ENCODE measurements at places on chromosomes 16 and 17.

DNA sequence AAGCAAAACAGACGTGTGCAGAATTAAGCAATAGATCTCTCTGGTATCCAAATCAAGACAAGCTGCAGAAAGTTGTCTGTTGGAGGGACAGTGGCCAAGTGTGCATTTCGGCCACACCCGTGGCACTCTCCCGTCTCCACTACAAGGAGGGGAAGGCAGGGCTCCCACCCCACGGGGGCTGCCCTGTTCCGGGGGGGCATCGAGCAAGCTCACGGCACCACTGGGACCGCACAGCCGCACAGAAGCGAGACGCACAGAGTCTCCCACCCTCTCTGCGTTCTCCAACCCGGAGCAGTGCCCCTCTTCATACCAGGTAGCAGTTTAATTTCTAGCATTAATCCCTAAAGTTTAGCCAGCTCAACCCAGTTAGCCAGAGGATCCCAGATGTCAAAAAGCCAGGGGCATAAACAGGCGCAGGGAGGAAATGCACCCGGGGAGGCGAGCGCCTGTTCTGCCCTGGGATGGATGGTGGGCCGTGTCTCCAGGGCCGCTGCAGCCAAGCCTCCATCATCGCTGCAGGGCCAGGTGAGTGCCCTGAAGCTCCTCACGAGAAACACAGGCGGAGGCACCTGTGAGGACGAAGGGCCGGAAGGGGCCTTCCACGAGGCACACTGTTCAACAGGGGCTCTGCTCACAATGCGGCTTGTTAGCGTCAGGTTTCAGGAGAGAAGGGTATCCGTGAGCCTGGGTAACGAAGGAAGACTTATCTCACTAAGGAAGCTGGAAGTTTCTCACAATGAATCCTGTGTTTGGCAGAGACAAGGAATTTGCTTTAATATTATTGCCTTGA lies 42.1 kb upstream of the METRNL start:
- DNase-seq, result peak; percentile 31

DNA sequence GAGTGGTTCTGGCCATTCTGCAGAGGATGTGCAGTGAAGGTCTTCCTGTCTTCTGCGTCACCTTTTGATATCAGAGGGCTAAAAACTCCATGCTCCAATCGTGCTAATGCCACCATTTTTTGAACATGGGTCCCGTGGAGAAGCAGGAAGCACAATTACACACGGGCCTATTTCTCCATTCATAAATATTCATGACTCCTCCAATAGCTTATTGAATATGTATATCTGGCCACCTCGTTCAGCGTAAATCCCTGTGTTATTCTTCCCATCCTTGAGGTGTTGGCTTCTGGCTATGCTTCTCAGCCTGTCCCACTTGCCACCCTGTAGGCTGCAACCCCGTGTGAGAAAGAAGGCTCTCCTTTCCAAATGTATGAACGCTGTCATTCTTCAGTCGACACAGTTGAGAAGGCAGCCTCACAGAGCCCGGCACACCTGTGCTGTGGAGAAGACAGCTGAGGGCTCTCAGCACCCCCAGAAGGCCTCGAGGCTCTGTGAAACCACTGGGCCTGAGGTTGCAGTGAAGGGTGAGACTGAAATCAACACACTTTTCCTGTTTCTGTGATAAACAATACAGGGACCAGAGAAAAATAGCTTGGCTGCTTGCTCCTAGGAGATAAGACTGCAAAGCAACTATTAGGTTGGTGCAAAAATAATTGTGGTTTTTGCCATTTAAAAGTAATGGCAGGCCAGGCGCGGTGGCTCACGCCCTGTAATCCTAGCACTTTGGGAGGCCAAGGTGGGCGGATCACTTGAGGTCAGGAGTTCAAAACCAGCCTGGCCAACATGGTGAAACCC lies 4.9 kb upstream of the ANKRD40CL start:
- DNase-seq, result no peak

DNA sequence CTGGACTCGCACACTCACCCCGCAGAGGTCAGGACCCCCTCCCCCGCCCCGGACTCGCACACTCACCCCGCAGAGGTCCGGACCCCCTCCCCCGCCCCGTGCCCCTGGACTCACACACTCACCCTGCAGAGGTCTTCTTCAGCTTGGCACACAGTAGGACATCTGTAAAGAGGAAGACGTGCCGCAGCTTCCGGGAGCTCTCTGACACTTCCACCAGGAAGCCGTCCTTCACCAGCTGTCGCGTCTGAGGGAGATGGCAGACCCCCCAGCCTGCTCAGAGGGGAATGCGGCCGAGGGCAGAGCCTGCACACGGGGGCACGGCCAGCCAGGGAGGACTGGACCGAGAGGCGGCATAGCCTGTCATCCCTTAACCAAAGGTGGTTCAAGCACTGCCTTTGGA lies 72.9 kb downstream of the TIMM22 start:
- DNase-seq, result no peak

- DNase-seq, result no peak
Measured at GRCh38 chr16:79269211-79269863, 331.2 kb downstream of the MAF start.

GRCh38 chr17:53135969-53136368 lies 686.8 kb upstream of the KIF2B start:
- DNase-seq, result no peak

DNA sequence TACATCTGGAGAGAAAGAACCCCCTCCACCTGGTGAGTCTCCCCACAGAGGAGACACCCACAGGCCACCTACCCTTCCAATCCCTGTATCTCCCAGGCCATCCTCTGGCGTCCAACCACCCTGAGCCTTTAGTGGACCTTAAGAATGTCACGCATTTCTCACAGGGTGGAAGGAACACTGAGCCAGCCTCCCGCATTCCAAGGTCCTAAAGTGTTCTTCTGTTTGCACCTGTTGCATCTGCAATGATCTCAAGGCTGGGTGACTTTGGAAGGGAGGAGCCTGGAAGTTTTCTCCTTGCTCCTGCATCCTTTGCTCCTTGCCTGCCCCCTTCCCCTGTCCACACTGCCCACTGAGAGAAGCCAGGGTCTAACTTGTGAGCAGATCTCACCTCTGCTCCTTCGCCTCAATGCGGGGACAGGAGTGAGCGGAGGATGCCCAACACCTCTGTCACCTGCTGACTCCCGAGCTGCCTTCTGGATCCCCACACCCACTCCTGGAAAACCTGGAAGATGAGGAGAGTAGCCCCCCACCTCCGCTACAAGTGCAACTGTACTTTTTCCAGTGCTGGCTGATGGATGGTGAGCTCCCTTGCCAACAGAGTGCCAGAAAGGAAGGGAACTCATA lies 3.7 kb downstream of the CHST5 start:
- DNase-seq, result no peak

DNA sequence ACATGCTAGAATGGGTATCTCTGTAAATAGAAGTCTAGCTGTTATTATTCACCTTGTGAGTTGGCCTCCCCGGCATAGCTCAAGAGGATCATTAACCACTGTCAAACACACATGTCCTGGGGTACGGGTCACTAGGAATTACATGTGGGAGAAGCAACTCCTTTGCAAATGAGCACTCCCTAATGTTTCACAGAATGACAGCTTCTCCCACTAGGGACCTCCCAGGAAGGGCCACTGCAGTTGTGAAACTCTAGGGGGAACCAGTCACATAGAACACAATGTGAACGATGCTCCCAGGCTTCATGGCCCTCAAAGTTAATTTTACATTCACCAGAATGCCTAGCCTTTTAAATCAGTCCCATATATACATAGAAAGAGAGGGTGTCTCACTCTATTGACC lies 12.4 kb upstream of the ZNF19 start:
- no peak for DNase-seq

DNA sequence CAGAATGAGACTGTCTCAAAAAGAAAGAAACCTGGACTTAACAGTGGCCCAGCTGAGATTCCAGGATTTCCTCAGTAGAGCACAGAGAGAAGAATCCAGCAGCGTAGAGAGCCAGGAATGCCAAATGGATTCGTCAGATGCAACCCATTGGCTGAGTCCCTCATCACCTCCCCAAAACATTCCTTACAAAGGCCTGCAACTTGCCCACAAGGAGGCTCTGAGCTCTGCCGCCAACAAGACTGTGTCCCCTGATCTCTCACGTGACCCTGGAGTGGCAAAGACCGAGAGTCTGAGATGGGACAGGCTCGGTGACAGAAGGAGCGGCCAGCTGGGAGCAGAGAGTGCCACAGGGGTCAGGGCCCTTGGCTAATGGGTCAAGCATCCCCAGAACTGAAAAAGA lies 6.9 kb upstream of the CHMP6 start:
- peak; percentile 92 for DNase-seq

- DNase-seq, result no peak
Measured at GRCh38 chr17:80904036-80904753, 87.4 kb upstream of the CHMP6 start.
